ENCODE measurements at places on chromosomes 11 and 22. TPM values are rescaled to one million over a fixed set of nuclear protein-coding genes. Genes with fewer than 3 reads are reported as not detected.

The IGLL1 gene
- not detected for total RNA-seq

- no peak overlapping the region for H3K27ac ChIP-seq
- no peak overlapping the region for H3K4me3 ChIP-seq
- no peak for DNase-seq
- no peaks in the 10 kb centered on the region for H3K27me3 ChIP-seq
These were observed 22.0 kb downstream of the ST14 start for GRCh38 chr11:130181295-130182272.

GRCh38 chr11:102603091-102603490 lies 22.0 kb downstream of the MMP20 start:
- no peaks in the 10 kb centered on the region for H3K27me3 ChIP-seq
- H3K4me3 ChIP-seq: no peak overlapping the region
- peaks cover 52% of the 10 kb centered on the region for H3K4me1 ChIP-seq
- peak overlapping the region; percentile 75 for H3K27ac ChIP-seq

DNA sequence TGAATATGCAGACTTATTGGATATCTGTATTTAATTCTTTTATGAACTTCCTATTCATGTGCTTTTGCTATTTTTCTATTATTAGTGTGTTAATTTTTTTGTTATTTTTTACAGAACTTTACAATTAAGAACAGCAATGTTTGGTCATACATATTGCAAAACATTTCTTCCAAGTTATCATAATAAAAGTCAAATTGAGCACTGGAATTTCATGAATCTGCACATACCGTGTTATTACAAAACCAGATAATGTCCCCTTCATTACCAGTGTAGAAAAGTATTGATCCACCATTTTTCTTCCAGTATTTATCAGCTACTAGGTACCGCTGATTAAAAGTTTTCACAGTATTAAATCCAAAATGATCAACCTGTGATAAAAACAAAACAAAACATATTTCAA lies 40.5 kb downstream of the PRCP start:
- no peak for DNase-seq
- peaks cover 54% of the 10 kb centered on the region for H3K4me1 ChIP-seq
- no peak overlapping the region for H3K4me3 ChIP-seq
- peak overlapping the region; percentile 95 for H3K27ac ChIP-seq

DNA sequence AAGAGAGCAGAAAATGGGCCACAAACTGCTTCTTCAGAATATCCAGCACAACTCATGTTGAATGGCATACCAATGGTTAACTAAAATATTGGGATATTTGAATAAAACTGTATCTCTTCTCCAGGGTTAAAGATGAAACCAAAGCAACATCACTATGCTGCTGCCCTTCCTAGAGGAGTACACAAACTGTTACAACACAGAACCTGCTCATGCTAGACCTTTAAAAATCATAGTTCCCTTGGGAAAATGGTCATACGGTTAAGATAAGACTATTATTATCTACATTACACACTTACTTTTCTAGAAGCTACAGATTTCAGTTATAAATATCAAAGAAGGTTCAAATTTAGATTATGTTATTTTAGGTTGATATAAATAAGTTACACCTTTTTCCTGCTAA lies 78.6 kb upstream of the TP53AIP1 start:
- no peaks in the 10 kb centered on the region for H3K4me1 ChIP-seq
- no peak for DNase-seq
- H3K27me3 ChIP-seq: no peaks in the 10 kb centered on the region
- H3K4me3 ChIP-seq: no peak overlapping the region
- no peak overlapping the region for H3K27ac ChIP-seq

Data from SJSA1 (cell line).